ENCODE measurements at places on chromosomes 16 and 17.

DNA sequence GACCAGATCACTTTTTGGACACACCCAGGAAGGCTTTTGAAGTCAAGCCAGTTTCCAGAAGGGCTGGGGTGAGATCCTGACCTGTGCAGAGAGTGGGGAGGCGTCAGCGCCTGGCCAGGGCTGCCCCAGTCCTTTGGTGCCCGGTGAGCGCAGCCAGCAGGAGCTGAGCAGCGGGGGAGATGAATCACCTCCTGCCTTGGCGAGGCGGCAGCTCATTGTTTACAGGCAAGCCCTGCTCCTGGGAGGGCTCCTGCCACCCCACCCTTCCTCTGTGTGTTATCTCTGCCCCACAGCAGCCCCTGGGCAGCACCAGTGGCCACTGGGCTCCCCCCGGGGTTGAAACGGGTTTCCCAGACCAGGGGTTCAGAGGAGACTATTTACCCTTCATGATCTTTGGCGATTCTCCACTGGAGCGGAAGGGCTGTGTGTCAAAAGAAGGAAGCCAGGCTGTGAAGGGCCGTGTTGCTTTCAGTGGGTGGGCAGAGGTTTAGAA lies 14.1 kb upstream of the ITGB4 start:
- no peak for DNase-seq

DNA sequence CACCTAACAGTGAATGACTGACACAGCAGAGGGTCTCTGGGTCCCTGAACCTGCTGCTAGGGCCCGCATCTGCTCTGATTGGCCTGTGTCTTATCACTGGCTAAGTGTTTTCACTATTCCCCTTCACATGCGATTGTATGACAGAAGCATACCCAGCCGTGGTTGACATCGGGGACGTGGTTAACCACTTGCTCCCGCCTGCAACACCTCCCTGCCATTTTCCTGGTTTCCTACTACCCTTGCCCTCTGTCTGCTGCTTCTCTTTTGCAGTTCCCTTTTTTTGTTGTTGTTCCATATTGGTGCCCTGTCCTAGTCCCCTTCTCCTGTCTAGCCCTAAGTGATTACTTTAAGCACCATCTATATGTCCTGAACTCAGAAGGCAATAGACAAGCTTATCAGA lies 177.0 kb downstream of the RGS9 start:
- no peak for DNase-seq

DNA sequence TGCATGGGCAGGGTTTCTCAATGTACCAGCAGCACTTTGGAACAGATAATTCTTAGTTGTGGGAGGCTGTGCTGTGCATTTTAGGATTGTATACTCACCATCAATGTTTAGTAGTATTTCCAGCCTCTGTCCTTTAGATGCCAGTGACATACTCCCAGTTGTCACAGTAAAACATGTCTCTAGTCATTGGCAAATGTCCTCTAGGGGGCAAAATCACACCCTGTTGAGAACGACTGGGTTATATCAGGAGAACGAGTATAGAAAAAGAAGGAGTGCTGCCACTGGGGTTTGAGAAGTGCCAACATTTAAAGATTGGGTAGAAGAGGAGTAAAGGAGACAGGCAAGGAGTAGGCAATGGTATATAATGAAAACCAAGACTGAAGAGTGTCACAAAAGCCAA lies 37.9 kb upstream of the SMIM36 start:
- DNase-seq: no peak

DNA sequence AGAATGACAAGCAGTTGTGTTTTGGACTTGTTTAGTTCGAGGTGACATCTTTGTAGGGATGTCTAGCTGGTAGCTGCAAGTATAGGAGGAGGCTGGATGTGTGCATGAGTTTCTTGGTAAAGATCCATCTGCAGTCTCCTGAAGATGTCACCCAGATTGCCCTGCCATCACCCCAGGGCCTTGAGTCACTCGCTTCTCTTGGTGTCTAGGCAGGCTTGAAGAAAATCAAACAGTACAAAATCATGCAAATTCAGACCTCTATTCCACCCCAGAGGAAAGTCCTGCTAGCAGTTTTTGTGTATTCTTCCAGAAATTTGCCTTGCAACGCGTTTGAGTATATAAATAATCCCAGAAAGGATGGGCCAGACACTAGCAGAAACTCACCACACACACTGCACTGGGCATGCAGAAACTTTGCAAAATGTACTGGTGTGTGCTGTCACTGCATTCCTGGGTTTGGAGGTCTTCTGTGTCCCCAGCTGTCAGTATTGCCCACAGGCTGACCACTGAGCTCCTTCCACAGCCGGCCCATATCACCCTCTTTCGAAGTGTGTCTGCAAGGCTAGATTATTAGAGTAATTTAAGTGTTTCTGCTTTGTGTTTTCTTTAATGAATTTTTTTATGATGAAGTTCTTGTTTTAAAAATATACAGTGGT lies 51.5 kb downstream of the TENT4B start:
- DNase-seq: no peak

GRCh38 chr17:62875296-62875695 lies 67.2 kb upstream of the MARCHF10 start:
- no peak for DNase-seq

- DNase-seq: no peak
These were observed 25.3 kb upstream of the PHAF1 start for GRCh38 chr16:67084345-67085028.

- no peak for DNase-seq
These were observed 6.5 kb downstream of the HSDL1 start for GRCh38 chr16:84138500-84138823.

DNA sequence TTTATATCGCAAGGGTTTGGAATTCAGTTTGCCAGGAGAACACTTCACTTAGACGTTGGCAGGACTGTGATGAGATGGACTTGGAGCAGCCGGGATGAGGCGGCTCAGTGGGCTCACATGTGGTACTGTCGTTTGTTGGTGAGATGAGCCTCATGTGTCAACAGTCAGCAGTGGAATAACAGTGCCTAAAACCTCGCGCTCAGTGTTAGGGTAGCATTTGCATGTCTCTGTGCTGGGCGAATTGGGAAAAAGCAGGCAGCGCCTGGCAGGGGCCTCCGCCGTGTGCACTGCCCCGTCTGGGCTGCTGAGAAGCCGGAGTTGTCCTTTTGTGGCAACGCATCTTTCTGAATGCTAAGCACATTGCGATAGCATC lies 49.7 kb downstream of the CRISPLD2 start:
- no peak for DNase-seq

DNA sequence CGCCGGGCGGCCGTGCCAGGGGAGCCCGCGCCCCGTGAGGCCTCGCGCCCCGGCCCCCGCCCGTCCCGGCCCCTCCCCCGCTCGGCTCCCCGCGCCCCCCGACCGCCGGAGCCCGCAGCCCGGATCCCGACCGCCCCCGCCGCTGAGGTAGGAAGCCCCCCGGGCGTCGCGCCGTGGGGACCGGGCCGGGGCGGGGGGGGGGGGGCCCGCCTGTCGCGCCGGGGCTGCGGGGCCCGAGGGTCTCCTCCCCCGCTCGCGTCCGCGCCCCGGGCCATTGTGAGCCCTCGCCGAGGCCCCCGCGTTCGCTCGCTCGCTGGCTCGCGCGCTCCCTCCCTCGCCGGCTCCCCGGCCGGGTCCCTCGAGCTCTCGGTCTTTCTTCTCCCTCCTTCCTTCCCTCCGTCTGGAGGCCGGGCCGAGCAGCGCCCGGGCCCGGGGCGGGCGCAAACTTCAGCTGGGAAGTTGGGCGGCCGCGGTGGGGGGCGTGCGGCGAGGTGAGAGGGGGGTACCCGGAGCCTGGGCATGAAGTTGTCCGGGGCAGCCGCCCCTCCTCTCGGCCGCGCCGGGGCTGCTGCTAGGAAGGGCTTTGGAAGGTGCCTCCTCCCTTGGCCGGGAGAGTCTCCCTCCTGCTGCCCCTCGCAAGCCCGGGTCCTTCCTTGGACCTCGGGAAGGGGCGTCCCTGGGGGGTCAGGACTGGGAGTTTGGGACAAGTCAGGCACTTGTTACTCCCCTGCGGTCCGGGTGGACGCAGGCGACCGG lies 419 bp downstream of the GLIS2 start:
- no peak for DNase-seq

DNA sequence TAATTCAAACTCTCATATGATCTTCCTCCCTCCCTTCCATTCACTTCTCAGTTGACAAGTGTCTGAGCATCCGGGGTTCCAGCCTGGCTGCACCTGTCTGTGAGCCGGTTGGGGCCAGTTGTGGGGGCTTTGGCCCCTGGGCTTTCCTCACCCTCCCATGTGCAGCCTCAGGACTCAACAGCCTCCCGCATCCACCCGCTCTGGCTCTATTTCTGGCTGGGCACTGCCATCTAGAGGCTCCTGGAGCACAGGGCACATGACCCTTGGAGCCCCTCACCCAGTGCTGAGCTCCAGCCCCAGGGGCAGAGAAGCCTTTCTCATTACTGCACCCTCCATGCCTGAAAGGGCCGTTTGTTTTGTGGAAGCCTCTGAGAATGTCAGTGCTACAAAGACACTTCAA lies 43.3 kb downstream of the HAPSTR1 start:
- DNase-seq: no peak

- DNase-seq: no peak
These were observed 78.8 kb upstream of the ANKFN1 start for GRCh38 chr17:56074361-56074890.

DNA sequence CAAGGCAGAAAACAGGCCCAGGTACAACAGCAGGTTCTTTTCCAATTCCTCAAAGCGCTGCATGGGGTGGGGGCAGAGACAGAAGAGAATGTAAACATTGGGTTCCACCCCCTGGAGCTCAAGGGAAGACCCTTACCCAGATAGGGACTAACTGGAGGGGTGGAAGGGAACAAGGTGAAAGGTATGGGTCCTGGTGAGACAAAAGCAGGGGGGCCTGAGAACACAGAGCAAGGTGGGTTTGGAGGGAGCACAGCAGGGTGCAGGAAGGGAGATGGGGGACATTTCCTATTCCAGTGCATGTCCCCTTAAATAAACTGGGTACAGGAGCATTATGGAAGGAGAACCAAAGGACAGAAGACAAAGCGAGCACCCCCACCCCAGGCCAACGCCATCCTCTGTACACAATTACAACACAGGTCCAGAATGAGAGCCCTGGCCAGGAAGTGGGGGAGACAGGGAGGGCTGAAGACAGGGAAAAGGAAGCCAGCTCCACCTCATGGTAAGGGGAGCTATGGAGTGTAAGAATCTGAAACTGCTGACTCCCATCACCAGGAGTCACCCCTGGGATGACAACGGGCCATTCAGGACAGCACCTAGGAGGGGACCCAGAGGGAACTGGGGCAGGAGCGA lies 2.1 kb upstream of the CD2BP2 start:
- no peak for DNase-seq

GRCh38 chr17:53765609-53766008 lies 57.1 kb upstream of the KIF2B start:
- DNase-seq: no peak

GRCh38 chr17:9880582-9880999 lies 24.5 kb downstream of the RCVRN start:
- no peak for DNase-seq

GRCh38 chr17:83176623-83177583 lies 97.5 kb downstream of the METRNL start:
- no peak for DNase-seq

DNA sequence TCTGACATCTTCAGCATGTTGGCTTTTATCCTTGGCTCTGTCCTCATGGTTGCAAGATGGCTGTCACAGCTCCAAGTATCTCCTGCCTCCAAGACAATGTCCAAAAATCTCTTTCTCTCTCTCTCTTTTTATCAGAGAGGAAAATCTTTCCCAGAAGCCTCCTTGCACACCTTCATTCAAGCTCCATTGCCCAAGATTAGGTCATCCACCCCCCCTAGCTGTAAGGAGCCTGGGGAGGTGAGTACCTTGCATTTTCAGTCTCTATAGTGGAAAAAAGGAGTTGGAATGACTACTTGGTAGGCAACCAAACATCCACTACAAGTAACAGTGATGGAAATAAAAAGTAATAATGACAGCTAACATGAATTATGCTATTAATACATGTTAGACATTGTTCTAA lies 22.0 kb upstream of the NSMCE1 start:
- DNase-seq: no peak
